Regular cardiac myocyte (primary cell): ENCODE measurements at places on chromosomes 13 and 19. TPM values are rescaled to one million over a fixed set of nuclear protein-coding genes. Genes with fewer than 3 reads are reported as not detected.

The MCEMP1 gene
- not detected in 2 replicates for total RNA-seq

The NLRP4 gene
- total RNA-seq, result not detected in 2 replicates

The ZNF221 gene
- 5.9 and 9.6 TPM in 2 replicates for total RNA-seq

The CDC34 gene
- total RNA-seq, result 51.3 and 78.8 TPM in 2 replicates

The GSX1 gene
- not detected in 2 replicates for total RNA-seq

The CEACAM20 gene
- not detected in 2 replicates for total RNA-seq

The UCHL3 gene
- total RNA-seq, result 30.4 and 62.1 TPM in 2 replicates
